ENCODE measurements at places on chromosomes 3 and 15.
A peak's percentile ranks its signal among the peaks of the same experiment; 100 is the strongest.

- no peak for DNase-seq
Measured at GRCh38 chr3:45988804-45989203, 6.8 kb downstream of the FYCO1 start.

GRCh38 chr15:71170163-71170562 is 54.9 kb downstream of the THSD4 start:
- DNase-seq: no peak

GRCh38 chr3:170358042-170359010 is 811 bp downstream of the SKIL start:
- DNase-seq: peak; percentile 74

DNA sequence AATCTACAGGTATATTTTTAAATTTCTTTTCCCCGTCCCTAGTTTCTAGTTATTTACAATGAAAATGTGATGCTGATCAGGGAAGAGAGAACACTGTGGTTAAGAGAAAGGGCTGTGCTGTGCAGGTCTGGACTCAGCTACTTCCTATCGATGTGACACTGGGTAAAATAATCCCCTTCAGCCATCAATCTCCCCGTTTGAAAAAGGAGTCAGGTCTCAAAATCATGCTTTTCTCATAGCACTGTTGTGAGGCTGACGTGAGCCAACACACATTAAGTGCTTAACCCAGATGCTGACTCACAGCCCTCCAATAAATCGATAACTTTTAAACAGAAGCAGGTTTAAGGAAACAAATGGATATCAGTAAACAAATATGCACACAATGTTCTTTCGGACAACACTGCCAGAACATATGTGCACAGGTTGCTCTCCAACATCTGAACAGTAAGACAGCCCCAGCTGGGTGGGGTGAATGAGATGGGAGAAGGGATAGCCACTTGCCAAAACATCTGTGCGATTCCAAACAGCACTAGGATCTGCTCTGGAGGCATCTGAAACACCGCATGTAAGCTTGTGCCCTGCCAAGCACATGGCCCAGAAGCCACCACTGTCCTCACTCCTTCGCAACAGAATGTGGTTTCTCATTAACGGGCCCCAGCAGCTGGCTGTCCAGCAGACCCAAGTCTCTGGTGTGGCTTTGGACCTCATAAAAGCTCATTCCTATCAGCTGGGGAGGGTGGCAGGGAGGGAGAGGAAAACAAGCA is 143.2 kb upstream of the PRICKLE2 start:
- DNase-seq: no peak

GRCh38 chr3:127796045-127796830 is 26.1 kb downstream of the MGLL start:
- DNase-seq: no peak

DNA sequence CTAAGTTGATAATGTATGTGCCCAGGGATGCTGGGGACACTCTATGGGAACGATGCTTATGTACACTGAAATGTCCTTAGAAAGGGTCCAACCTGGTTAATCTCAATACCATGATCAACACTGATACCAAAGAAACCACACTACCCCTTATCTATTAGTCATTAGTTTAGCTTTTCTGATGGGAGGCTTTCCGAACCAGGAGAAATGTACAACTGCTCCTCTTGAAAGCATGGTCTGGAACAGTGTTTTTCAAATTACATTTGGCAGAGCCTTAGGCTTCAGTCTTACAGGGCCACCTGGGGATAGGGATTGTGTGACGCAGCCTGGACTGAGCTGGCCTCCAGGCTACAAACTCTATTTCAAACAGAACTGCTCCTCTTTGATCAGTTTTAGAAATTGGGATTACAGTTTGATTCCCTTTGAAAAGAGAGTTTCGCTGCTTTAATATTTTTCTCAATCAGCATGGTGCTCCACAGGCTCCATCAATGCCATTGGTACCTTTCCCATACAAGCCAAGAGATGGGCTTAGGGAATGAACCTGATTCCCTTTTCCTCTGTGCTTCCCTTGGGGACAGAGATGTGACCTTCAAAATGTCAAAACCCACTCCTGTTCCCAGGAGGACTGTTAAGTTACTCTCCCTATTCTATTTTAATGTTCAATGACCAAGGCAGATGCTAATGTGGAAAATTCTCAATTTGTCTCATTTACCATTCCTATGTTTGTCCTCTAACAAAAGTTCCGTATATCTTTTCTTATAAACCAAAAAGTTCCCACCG is 296.0 kb upstream of the ADAMTS9 start:
- no peak for DNase-seq

- DNase-seq: no peak
Measured at GRCh38 chr3:109136523-109136922, at the start of gene C3orf85. Gene C3orf85 (plus strand): TSS chr3:109136719. CDS start chr3:109136848, 129 bp downstream.

DNA sequence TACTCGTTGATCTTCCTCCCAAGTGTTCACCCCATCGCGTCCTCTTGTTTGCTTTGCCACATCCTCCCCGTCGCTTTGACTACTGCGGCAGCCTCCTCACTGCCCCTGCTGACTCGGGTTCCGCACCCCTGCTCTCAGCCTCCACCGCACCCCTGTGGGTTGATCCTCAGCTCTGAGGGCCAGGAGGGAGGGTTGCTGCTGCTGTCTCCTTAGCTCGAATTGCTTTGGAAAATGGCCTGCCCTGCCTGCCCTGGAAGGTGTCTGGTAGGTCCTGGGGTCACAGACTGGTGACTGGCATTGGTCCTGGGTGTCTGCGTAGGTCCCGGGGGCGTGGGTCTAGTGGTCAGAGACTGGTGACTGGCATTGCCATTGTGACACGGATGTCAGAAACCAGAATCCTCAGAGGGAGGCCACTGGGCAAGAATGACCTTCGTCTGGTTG is 9.4 kb downstream of the MUC4 start:
- DNase-seq: no peak

- DNase-seq: no peak
Measured at GRCh38 chr3:120281261-120281660, 3.8 kb downstream of the GPR156 start.

DNA sequence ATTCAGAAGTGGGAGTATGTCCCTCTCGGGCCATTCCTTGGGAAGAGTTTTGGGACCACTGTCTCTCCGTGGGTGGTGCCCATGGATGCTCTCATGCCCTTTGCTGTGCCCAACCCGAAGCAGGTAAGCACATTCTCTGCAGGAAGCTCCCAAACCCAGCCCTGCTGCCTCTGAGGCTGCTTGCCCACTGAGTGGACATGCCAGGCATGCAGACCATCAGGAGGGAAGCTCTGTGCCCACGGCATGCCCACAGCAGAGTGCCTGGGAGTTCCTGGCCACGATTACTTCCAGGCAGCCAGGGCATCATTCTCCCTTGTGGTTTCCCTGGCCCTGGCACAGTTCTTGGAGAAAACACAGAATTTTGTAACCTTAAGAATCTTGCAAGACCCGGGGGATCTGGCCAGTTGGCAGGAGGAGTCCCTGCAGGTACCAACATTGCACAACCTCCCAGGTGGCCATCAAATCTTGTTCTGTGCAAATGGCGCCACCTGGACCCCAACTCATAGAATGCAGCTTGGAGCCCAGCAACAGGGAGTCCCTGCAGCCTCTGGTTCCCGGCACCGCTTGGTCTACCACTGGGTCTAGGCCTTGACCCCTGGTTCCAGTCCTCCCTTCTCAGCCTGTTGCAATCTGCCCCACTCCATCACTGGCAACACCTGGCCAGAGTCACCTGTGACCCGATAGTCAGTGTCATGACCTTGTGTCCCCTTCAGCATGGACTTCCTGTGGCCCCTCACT is 20.4 kb downstream of the FAH start:
- DNase-seq: peak; percentile 30

- DNase-seq: no peak
Measured at GRCh38 chr3:131762981-131763564, 260.3 kb upstream of the MRPL3 start.

GRCh38 chr3:154111365-154111935 is 9.7 kb upstream of the ARHGEF26 start:
- no peak for DNase-seq

DNA sequence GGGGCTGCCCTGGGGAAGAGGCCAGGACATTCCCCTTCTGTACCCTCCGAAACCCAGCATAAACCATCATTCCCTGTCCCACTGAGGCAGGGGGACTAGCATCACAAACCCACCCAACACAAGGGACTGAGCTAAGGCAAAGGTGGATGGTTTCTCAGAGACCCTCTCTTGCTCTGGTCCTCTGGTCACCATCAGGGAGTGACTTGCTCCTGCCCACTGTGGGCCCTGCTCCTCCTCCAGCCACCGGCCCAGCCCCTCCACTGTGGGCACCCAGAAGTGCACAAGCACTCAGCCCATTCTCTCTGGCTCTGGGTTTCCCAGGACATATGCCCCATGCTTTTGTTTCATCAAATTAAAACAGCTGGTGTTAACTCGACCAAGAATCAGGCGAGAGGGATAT is 44.9 kb downstream of the PTH1R start:
- DNase-seq: no peak

GRCh38 chr15:85097725-85098124 is 116.1 kb downstream of the PDE8A start:
- no peak for DNase-seq

- DNase-seq: no peak
Measured at GRCh38 chr3:63611382-63611781, 41.1 kb upstream of the SNTN start.

DNA sequence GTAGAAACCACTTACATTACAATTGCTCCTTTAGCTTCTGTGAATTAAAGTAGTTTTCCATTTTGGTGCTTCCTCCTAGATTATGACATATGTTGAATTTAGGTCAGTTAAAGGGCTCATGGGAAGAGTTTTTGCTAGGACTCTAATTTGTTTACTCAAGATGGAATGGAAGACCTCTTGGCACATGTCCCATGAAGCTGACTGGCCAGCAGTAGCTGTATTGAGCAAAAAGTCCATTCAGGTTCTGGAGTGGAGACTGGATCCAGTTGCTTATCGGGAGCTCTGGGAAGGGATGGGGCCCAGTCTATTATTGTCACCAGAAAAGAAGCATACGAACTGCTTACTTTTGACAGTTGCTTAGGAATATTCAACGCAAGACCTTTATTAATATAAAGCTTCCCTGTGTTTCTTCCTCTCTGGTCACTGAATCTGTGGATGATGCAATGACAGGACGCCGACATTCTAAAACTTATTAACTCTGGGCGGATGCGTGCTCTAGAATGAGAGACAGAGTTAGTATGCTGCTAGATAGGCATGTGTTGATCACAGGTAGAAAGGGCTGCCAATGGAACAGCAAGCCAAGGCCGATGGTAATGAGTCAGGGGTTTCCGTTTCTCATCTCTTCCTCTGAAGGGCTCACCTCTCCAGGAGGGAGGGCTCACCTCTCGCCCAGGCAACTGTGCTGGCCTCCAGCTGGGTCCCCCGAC is 155.8 kb downstream of the NR1D2 start:
- DNase-seq: no peak

- no peak for DNase-seq
Measured at GRCh38 chr3:66465034-66465433, 35.8 kb downstream of the LRIG1 start.

- no peak for DNase-seq
Measured at GRCh38 chr15:100021653-100022052, 288.4 kb upstream of the LYSMD4 start.

- no peak for DNase-seq
Measured at GRCh38 chr3:190721330-190721729, 141.2 kb downstream of the GMNC start.

DNA sequence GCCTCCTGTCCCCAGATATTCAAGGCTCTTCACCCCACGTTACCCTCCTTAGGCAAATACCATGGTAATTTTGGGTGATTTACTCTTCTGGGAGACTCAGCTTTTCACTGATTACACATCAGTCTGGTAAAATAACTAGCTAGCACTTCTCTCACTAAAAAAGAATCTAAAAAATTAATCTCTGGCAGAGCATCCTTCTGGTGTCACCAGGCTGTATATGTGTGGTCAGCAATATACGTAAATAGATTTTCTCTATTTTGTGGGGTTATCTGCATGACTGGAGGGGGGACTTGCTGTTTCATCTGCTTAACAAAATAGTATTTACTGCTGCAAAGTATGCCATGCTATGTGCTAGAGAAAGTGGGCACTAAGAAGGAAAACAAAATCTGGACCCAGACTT is 45.1 kb downstream of the LRRC28 start:
- DNase-seq: no peak

DNA sequence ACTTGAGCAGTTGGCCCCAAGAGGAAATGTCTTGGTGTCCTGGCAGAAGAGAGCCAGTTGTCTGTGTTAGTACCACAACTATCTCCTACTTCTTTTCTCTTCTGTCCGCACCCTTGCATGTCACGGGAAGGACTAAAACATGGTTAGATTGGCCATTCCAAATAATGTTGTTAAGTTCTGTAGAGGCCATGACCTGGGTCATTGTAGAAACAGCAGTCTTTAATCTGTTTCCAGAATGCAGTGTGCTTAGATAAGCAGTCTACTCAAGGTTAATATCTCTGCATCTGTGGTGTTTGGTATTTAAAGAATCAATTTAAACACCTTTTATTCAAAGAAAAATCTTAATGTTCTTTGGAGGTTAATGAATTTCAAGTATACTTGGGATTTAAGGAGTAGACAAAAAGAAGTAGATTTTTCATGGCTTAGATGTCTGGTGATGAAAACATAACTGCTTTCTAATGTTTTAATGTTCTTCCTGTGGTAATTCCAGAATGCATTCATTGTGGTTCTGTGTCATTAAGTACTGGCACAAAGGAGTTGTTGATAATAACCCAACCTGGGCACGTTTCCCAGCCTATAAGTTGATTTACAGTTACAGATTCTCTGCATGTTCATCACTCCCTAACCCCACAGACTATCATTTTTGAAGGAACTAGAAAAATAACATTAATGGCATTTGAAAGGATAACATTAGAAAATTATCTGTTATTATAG is 58.9 kb downstream of the TMEM108 start:
- no peak for DNase-seq

DNA sequence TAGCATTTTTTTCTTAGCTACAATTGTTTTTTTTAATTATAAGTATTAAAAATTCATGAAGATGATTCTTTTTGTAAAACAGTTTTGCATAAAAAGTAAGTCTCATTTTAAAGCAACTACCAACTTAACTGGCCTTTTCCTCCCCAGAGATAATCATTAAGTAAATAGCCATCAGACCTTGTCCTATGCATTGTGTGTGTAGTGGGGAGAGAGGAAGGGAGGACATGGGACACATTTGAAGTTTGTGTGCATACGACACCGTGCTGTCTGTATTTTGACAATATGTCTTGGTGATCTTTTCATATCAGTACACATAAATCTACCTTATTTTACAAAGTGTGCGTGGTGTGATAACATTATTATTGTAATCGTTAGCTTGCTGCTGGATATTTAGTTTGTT is 8.1 kb downstream of the SNRPN start:
- DNase-seq: no peak

- no peak for DNase-seq
Measured at GRCh38 chr15:35769656-35770055, 223.7 kb upstream of the DPH6 start.

GRCh38 chr3:21331321-21331720 is 419.7 kb downstream of the ZNF385D start:
- no peak for DNase-seq
